ENCODE measurements at places on chromosomes 5 and 9. TPM values are rescaled to one million over a fixed set of nuclear protein-coding genes. Genes with fewer than 3 reads are reported as not detected.

C9orf153 gene
- total RNA-seq, result 0.34 TPM

PAPPA gene
- 0.09 TPM for total RNA-seq

OR13C3 gene
- not detected for total RNA-seq

GRM6 gene
- total RNA-seq, result not detected
